Glutamatergic neuron (in vitro differentiated cells): ENCODE measurements at places on chromosomes 4 and X.

DNA sequence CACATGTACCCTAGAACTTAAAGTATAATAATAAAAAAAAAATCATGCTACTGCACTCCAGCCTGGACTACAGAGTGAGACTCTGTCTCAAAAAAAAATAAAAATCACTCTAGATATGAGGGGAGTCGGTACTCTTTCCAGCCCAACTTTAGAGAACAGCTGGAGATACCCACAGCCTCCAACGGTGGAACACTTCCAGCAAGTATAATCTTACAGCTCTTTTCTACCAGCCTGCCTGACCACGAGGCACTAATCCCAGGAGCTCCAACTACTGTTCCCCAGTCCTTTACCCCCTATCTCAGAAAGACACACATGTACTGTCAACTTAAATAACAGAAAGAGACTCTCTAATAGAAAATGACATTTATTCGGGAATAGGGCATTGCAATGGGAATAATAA is 46.8 kb downstream of the STEEP1 start:
- no peak for DNase-seq

- DNase-seq: no peak
Observed at GRCh38 chrX:121642415-121642814, 595.0 kb downstream of the GLUD2 start.

GRCh38 chrX:23668335-23668734 is 1.0 kb downstream of the PRDX4 start:
- DNase-seq: no peak

DNA sequence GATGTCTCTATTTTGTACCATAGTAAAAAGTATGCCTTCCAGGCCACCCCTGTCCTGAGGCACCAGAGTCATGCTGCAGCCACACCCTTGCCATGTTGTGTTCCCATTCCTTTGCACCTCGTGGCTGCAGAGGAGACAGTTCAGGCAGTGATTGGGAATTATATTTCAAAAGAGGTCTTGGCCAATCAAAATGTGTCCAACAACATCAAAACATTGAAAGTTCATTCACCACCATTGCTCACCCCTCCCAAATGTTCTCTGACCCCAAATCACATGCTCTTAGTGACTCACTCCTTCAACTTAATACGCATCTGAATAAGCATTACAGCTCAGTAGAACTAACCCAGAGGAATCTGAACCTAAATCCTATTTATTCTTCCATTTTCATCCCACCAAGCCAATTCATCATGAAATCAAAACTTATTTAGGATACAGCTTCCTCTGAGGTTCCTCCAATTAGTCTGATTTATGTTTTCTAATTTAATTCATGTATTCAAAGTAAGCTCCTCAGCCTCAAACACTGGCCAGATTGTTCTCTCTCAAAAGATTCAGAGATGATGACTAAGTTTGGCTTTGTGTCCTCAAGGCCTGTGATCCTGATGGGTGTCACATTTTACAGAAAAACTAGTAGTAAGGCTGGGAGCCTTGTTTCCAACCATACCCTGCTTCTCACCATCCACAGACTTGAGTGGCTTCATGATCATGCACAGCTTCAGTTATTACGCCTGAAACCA is 323.2 kb upstream of the INTU start:
- DNase-seq: no peak

DNA sequence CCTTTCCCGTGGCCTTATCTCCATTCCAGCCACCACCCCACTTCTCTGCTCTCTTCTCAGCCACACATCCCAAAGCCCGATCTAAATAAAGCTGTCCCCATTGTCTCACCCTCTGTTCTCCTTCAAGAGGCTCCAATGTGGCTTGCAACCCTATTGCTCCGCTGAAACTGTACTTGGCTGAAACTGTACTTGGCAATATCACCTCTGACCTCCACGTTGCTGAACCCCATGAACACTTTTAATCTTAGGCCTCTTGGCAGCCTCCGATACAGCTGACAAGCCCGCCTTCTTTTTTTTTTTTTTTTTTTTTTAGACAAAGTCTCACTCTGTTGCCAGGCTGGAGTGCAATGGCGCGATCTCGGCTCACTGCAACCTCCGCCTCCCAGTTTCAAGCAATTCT is 12.1 kb downstream of the DCTD start:
- no peak for DNase-seq

DNA sequence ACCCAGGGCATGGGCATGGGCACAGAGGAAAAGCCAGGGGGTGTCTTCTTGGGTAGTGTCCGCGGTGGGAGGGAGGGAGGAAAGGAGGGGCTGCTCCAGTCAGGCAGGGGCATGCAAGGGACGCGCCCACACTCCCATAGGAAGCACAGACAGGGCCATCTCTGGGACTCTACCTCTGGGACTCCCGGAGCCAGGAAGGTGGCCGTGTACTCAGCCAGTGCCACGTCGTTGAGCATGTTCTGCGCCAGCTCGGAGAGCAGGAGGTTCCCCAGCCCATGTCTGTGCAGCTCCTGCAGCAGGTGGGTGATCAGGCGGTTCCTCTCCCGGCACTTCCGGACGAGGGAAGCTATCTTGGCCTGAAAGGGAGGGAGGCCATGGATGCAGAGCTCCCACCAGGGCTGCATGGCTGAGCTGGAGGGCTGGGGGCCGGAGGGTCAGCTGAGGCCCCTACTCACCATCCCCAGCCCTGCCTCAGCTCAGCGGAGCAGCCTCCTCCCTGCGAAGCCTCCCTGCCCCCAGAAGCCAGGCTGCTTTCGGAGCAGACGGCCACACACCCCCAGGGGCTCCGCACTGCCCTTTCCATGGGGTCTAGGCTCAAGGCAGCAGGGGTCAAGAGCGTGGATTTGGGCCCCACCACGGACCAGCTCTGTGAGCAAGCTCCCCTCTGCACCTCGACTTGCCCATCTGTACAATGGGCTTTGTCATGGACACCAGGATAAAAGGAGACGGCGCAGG is 44.6 kb downstream of the C4orf50 start:
- DNase-seq: no peak

GRCh38 chrX:11437642-11438379 is 144.6 kb downstream of the AMELX start:
- no peak for DNase-seq

- no peak for DNase-seq
Observed at GRCh38 chr4:145933134-145933533, 5.5 kb downstream of the ZNF827 start.

- no peak for DNase-seq
Observed at GRCh38 chr4:2155246-2155645, 86.7 kb downstream of the HAUS3 start.

DNA sequence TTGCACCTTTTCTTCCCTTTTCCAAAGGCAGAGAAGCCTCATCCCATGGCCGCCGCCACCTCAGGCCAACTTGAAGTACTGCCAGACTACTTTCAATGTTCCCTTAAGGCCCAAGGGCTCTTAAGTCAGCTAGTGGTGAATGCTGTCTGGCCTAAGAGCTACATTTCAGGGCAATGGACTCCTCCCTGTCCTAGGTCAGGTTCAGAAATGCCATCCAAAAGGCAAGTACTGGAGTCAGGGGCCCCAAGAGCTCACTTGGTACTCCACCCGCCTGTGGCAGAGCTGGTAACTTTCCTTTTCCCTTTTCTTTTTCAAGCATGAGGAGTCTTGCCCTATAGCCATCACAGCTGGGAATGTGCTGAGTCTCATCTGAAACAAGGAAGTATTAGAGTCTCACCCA is 327.1 kb downstream of the NAP1L3 start:
- no peak for DNase-seq
